Naive thymus-derived CD8-positive, alpha-beta T cell (primary cell): ENCODE measurements at places on chromosomes 4 and X.

DNA sequence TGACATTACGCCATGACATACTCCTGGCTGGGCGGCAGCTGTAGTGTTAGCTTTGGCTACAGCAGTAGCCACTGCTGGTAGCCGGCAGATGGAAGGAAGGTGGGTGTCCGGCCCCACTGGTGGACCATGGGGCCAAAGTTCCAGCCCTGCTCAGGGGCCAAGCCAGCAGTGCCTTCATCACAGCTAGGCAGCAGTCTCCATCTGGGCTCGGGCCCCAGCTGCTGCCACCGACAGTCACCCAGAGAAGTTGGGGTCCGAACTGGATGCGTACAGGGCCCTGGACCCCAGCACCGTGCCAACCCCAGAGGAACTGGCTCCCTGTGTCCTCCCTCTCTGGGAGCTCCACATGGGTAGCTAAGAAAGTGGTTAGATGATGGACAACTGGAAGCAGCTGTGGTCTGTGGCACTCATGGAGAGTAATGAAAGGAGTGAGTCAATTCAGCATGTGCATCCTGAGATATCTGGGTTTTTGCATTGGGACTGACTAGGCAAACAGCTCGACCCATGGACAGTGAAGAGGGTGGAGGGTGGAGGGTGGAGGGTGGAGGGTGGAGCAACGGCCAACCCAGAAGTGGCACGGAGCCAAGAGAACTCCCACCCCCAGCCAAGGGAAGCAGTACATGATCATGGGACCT is 366.6 kb upstream of the GRIA3 start:
- no peak for DNase-seq

DNA sequence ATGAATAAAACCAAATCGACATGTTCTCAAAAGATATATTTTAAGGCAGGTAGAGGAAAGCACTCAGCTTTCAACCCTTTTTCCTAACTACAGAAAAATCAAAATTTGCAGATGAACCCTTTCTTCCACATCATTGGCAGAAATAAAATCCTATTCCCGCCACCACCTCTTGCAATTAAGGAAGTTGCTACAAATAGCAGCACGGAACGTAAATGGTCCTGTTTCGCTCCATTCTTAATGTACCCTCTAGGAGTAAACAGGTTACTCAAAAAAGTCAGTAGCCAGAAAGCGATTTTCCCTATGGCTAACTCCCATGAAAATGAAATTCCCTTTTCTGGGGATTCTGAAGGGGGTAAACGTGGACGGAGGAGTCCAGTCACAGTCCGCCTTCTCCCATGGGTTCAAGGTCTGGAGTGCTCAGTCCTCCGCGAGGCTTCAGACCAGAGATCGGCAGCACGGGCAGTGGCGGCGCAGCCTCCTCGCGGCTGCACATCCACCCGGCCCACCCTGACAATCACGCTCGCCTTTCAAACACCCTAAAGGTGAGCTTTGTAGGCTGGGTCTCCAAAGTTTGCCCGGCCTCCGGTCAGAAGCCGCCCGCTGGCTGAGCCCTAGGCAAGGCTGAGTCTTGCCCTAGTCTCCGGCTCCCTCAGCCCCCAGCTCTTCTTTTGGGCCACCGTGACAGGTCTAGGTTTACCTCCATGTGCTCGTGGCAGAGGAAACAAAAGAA is 1.8 kb downstream of the ATP11C start:
- DNase-seq, result no peak

DNA sequence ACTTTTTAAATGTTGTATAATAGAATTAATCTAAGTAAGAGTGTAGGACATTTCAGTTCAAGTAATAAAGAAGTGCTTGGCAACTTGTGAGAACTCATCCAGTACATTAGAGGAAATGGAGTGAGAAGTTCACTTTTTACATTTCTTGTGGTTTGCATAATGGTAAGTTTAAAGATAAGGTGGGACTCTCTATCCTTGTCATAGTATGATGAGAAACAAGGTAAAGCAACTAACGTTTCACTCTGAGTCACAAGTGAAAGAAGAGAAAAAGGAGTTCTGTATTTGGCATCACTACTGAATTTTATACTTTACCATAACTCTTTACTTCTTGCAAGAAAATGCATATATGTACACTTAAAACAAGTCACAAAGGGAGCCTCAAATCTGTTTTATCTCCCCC is 219.4 kb downstream of the SLC4A4 start:
- DNase-seq, result no peak

DNA sequence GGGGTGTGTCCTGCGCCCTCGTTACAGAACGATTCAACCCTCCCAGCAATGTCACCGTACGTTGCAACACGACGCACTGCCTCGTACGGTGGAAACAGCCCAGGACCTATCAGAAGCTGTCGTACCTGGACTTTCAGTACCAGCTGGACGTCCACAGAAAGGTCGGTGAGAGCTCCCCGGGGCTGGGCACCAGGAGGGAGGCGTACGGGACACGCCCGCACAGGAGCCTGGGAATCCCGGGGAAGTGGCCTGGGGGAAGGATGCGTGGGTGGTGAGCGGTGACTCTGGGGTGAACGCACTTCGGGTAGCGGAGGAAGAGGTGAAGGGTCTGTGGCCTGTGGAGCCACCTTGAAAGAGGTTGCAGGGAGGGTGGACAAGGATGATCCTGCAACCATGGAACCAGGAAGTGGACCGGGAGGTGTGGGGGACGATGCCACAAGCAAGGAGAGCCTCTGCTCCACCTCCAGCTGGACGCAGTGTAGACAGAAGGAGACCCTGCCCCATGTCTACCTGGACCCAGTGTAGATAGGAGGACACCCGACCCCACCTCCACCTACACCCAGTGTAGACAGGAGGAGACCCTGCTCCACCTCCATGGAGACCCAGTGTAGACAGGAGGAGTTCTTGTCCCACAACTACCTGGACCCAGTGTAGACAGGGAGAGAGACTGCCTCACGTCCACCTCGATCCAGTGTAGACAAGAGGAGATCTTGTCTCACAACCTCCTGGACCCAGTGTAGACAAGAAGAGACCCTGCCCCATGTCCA is 25.9 kb downstream of the CSF2RA start:
- DNase-seq, result no peak

GRCh38 chr4:24657768-24658617 is 73.6 kb upstream of the DHX15 start:
- DNase-seq, result no peak

DNA sequence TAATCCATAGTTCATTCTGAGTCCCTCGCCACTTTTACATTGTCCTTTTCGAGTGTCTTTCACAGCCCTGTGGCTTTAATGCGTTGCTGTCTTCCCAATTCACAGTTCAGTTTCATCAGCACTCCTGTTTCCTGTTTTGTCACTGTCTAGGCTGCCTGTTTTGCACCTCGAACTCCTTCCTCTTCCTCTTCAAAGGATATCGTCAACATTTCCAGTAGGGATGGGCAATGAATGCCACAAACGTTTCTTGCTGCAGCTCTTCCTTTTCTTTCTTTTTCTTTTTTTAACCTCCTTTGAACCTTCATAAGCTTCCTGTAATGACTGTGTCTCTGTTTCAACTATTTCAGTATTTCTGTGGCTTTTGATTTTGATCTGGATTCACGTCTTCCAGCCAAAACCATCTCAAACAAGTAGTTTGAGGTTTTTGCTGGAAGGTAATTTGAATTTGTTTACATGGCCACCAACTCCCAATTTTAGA is 105.4 kb downstream of the ANXA3 start:
- no peak for DNase-seq

GRCh38 chr4:43132010-43132582 is 239.6 kb downstream of the GRXCR1 start:
- no peak for DNase-seq

- DNase-seq, result no peak
Observed at GRCh38 chr4:5724377-5724776, 13.4 kb downstream of the EVC start.

GRCh38 chrX:39427492-39427891 is 626.2 kb downstream of the MID1IP1 start:
- peak; percentile 30 for DNase-seq

DNA sequence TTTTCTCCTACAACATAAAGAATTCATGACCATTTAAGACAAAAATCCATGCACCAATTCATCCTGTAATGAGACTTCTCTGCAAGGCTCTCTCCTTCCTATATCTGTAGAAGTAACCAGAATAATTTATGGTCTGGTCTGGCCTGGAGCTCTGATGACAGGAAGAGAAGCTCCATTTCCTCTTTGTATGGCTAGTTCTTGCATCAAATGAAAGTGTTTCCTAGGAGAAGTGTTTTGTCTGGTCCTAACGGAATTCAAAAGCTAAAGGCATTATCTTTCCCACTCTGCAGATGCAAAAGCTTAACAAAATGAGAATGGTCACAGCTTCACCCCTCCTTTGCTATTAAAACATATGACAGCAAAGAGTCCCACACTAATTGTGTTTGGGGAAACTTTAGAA is 55.1 kb downstream of the SPATA18 start:
- no peak for DNase-seq

DNA sequence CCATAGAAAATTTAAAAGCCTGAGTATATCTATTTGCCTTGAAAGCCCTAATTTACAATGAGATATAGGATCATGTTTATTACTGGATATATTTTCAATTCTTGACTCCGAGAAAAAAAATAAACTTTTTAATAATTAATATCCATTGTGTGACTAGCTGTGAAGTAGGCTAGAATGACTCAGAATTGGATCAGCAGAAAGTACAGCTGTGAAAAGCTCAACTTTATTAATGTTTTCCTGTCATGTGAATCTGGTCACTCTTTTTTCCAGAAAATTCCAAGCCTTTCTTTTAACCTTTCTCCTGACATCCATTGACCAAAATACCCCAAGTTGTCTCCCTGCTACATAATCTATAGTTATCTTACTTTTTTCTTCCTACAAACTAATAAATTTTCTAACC is 171.8 kb upstream of the PACRGL start:
- DNase-seq, result no peak

DNA sequence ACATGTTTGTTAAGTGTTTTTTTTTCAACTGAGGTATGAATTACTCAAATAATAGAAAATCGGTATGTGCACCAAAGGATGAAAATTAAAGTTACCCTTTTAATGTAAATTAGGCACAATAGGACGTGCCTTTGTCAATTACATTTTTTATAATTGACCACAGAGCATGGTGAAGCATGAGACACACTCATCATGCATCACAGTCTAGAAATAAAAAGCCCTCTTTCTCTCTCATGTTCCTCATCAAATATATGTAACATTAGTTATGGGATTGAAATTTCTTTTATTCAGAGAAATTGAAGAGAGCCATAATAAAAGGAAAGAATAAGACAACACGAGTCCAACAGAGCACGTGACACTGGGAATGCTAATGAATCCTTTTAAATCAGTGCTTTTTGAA is 3.5 kb downstream of the GNRHR start:
- DNase-seq, result no peak

DNA sequence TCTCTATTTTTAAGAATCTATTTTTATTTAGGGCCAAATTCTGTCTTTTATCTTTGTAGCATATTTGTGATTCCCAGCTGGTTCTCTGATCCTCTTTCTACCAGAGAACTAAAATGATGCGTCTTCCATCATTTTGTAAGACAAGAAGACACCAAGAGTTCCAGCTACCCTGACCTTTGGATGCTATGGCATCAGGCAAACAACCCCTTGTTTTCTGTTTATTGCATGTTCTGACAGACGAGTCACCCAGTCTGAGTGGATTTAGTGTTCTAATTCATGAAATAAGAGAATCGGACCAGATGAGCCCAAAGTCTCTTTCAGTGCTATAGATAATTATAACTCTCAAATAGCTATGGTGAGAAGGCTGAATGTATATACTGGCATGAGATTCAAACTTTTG is 69.7 kb downstream of the ZFYVE28 start:
- DNase-seq, result no peak

- no peak for DNase-seq
Observed at GRCh38 chr4:75235359-75235951, 278.7 kb downstream of the RCHY1 start.

GRCh38 chr4:10180927-10181744 is 64.5 kb upstream of the WDR1 start:
- DNase-seq, result no peak

GRCh38 chr4:100034023-100034664 is 84.1 kb upstream of the H2AZ1 start:
- DNase-seq, result no peak

DNA sequence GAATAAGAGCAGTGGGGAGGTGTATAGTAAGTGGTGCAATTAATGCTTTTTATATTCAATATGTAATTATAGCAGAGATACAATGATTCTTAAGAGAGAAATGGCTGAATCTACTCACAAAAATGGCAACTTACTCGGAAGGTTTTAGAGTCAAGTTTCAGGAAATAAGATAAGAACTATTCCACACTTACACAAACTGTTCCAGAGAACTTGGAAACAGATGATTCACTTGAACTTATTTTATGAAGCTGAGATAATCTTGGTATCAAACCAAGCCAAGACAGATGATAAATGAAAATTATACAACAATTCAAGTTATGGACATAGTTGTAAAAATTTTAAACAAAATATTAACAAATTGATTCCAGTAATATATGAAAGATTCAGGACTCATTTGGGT is 311.3 kb upstream of the HS3ST1 start:
- no peak for DNase-seq

GRCh38 chrX:105564501-105564900 is 257.8 kb upstream of the NRK start:
- DNase-seq, result no peak

GRCh38 chr4:175971388-175972179 is 94.1 kb upstream of the WDR17 start:
- DNase-seq, result no peak

- DNase-seq, result no peak
Observed at GRCh38 chr4:23969635-23970145, 79.8 kb upstream of the PPARGC1A start.

DNA sequence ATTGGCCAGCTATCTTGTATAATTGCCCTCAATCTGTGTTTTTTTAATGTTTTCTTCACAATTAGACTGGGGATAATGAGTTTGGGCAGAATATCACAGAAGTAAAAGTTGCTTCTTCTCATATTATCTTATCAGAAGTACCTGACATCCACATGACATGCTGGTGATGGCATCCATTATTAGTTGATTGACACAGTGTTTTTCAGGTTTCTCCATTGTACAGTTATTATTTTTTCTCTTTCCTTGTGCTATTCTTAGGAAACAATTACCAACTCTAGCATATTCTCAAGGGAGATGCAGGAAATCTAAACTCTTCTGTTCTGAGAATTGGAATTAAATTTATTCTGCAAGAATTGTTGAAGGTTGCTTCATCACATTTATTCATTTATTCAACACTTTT is 1000.1 kb upstream of the LCORL start:
- DNase-seq, result no peak

DNA sequence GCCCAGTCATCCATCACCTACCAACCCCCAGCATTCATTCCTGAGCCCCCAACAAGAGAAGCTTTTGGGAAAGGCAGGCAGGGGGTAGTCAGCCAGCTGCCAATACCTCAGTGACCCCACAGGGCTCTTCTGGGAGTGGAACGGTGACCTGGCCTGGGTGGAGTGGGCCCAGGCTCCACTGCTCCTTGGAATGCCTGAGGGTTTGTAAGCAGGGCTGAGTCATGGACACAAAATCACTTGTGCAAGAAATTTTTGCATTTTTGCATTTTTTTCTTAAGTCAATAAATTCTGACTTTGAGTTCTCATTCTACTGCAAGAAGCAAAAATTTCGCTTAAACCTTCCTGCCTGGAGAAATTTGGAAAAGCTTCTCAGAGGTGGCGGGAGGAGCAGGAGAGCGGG is 18.5 kb downstream of the SORCS2 start:
- no peak for DNase-seq
